H9 (cell line): ENCODE measurements at places on chromosomes 5 and 9.

DNA sequence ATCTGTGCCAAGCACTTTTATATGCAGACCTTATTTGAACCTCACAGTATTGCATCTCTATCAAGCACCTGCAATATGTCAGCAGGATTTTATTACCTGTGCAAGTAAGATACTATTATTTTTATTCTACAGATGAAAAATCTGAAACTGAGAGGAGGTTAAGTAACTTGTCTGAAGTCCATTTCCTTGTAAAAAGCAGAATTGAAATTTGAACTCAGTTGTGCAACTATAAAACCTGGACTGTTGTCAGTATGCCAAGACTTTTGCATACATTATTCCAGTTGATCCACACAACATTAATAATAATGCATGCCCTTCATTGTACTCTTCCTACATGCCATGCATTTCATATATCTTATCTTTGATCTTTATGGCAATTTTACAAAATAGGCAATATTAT, 82.2 kb upstream of the BRINP1 start:
- no peak for DNase-seq

DNA sequence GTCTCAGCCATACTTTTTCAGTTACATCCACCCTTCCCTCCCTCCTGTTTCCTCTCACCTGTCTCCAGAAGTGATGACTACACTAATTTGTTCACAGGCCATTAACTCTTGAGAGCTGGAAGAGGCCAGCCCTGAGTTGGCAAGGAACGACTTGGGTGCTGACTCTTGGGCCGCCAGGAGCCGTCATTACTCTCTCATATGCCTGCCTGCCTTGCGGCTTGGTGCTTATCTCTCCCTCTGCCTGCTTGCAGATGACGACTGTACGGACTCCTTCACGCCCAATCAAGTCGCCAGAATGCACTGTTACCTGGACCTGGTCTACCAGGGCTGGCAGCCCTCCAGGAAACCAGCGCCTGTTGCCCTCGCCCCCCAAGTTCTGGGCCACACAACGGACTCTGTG, 66.1 kb downstream of the PAPPA start:
- no peak for DNase-seq

DNA sequence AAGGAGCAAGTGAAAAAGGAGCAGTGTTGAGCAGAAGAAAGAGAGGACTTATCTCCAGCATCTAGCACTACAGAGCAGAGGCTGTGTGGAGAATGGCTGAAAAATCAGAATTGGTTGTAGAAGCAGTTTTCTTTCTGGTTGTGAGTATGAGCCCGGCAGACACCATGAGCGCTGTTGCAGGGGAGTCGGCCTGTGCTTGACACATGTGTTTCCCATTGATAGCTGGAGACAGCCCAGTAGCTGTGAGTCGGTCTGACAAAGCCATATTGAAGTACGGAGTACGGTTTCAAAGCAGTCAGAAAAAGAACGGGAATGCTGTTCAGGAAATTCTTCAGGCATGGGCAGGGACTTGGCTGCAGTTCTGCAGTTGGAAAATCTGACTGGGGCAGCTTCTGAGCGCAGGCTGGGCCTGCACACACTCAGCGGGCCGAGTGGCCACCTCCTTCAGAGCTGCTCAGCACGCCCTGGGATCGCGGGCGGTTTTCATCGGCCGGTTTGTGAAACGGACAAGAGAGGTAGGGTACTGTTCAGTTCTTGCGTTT, at the start of gene SGCD:
Gene SGCD (plus strand): TSS at position 447 of the 542 bp plus-strand sequence.
- DNase-seq = no peak

GRCh38 chr9:129783516-129784361, 19.2 kb upstream of the TOR1B start:
- DNase-seq = peak; percentile 81

- DNase-seq = no peak
These were observed 49.9 kb upstream of the PPP2CA start for GRCh38 chr5:134275822-134276221.

DNA sequence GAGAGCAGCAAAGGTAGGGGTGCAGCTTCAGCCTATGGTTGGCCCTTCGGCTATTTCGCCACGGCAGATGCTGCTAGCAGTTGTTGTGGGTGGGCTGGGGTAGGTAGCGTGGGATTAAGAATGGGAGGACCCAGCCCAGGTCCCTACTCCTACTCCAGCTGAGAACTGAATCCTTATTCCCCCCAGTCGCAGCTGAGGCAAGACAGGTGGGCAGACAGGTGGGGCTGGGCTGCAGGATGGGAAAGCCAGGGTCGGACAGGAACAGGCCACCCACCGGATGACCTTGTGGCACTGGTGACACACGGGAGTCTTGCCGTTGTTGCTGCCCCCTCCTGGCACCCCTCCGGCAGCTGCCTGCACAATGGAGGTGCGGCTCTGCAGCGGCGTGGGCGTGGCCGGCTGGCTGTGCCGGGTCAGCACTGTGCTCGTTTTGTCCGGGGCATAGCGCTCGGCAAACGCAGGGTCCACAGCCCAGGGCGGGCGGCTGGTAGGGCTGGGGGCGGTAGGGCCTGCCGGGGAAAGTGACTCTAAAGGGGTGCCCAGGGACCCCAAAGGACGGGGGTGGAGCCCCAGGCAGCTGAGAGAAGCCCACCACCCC, 8.2 kb downstream of the PDLIM7 start:
- peak; percentile 69 for DNase-seq

- DNase-seq = no peak
These were observed 12.8 kb downstream of the NOTCH1 start for GRCh38 chr9:136532799-136533774.

DNA sequence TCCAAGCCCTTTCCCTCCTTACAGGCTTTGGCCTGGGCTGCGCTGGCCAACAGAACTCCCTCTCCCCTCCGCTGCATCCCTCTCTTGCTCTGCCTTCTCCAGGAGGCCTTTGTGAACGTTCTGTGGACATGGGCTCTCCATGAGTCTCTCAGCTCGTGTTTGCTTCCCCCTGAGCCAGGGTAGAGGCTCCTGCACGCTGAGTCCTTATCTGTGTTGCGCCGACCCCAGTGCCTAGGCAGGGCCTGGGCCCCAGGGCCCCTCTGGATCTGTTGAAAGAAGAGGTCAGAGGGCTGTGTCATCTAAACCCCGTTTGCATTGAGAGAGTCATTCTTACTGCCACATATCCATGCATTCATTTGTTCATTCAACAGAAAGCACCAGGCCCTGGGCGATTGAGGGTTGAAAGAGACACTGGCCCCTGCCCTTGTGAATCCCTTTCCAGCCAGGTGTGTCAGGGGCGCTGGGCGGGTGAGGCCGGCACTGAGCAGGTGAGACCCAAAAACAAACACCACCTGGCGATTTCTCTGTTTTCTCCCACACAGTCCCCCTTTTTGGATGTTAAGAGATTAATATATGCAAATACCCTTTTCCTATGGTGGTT, 111.2 kb upstream of the IER5L start:
- DNase-seq = no peak

- peak; percentile 29 for DNase-seq
These were observed 168.0 kb downstream of the TAF11L14 start for GRCh38 chr5:17802256-17802655.

DNA sequence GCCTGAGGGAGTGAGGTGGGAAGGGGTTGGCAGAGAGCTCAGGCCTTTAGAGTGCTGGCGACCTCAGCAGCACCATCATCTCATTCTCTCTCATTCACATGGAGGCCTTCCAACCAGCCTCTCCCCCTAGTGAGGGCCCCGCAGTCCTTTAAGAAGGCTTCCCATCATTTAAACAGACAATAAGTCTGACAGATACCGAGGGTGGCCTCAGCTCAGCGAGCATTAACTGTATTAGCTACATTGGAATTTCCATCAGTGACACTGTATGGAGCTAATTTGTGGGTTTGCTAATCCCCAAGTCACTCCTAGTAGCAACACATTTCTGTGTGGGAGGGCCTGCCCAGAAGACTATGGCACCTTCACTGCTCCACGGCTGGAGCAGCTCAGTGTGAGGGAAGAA, 75.8 kb downstream of the INSYN2B start:
- DNase-seq = no peak

DNA sequence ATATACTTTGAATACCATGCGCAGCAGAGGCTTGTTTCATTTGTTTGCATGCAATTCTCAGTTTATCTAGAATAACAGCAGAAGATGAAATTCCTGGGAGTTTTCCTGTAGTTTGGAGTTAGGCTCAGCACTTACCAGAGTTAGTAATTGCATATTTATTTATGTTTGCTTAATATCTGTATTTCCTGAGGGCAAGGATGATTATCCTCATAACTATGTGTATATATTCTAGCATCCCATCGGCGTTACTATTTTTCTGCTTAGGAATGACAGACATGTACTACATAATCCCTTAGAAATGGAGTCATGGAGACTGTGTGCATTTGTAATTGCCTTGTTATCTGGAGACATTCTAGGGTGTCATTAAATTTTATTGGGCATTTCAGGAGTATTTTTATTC, 1184.8 kb downstream of the DTWD2 start:
- no peak for DNase-seq

GRCh38 chr5:171450423-171451331, 31.2 kb downstream of the FGF18 start:
- DNase-seq = peak; percentile 66

GRCh38 chr9:124790801-124791505, 14.0 kb downstream of the OLFML2A start:
- DNase-seq = no peak

- no peak for DNase-seq
These were observed 439.0 kb upstream of the PTGER4 start for GRCh38 chr5:40240671-40241070.

DNA sequence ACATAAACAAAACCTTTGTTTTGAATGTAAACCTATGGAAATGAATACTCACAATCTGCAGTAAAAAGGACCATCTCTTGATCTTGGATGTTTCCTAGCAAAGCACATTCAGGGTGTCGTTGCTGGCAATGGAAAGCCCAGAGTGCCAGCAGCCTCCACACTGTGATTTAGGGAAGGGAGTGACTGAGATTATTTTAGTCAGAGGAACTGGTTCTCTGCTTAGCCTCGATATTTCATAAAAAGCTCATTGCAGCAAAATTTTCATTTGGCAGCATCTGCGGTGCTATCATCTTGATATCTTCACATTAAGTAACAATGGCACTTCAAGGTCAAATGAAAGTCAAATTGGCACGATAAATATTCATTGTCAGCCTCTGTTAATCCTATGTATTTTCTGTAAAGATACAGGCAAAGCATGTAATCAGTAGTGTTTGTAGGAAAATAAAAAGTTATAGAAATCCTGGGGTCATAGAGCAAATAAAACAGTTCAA, 116.0 kb downstream of the MACIR start:
- DNase-seq = no peak

- DNase-seq = no peak
These were observed 159.0 kb downstream of the COL23A1 start for GRCh38 chr5:178431063-178431781.

- peak; percentile 77 for DNase-seq
These were observed 79.6 kb downstream of the PHAX start for GRCh38 chr5:126680191-126680817.

DNA sequence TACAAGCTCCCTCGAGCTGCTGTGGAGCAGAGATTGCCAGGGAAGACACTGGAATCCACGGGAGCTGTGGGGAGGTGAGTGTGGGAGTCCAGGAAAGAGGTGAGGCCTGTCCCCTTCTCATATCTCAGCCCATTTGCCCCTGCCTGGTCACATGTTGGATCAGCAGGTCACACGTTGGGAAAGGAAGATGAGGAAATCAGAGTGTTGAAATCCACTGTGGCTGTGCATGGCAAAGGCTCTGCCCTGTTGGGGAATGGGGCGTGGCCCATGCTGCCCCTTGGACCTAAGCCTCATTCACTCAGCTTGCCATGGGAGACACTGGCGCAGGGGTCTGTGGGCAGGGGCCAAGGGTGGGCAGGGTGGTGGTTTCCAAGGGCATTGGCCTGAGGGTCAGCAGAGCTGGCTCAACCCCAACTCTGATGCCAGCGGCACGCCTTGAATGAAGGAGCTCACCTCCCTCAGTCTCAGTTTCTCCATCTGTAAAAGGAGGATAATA, 85.4 kb upstream of the CPEB4 start:
- no peak for DNase-seq

- DNase-seq = no peak
These were observed 3.1 kb downstream of the NIPAL4 start for GRCh38 chr5:157463081-157463480.

GRCh38 chr9:71479621-71480020, 288.7 kb downstream of the CEMIP2 start:
- no peak for DNase-seq

DNA sequence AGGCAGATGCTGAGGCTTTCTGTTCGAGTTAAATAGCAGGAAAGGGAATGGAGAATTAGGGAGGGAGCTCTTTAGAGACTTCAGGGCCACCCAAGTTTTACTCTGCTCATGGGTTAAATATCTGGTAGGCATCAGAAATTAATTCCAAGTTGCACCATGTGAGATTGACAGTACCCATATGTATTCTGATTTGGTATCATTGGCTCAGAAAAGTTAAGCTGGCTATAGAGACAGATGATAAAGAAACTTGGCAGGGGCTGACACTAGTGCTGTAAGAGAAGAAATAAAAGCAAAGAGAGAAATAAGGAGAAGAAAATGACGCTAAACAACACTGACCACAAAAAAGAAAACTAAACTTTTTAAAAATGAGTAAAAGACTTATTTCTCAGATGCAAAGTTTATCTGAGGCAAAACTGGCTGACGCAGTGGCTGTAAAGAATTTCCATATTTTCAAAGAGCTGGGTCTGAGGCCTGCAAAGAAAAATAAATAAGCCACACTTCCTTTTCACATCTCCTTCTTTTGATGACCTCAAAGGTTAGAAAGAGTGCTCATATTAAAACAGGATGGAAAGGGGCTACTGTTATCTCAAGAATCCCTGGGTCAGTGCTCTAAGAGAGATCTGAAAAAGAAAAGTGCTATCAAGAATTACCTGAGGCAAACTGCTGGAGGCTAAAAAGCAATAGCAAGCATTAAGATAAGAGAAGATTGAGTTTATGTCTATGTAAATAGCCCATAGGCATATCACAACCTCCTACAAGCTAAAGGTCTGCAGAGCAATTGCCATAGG, 399.0 kb upstream of the MEF2C start:
- DNase-seq = no peak

GRCh38 chr5:180169248-180170105, 39.5 kb downstream of the RASGEF1C start:
- DNase-seq = peak; percentile 28

- peak; percentile 54 for DNase-seq
These were observed 456.0 kb downstream of the RAB3C start for GRCh38 chr5:59038798-59039295.

- no peak for DNase-seq
These were observed 52.5 kb downstream of the ANKDD1B start for GRCh38 chr5:75663579-75664284.
